ENCODE measurements at places on chromosomes 11 and 22.

GRCh38 chr22:27113211-27113635 lies 455.8 kb downstream of the MIAT start:
- peak overlapping the region; percentile 90 for H3K27ac ChIP-seq
- H3K27me3 ChIP-seq, result no peaks in the 10 kb centered on the region
- H3K36me3 ChIP-seq, result no peaks in the 10 kb centered on the region
- no peak overlapping the region for H3K4me3 ChIP-seq

- no peaks in the 10 kb centered on the region for H3K27me3 ChIP-seq
- H3K36me3 ChIP-seq, result no peaks in the 10 kb centered on the region
- H3K27ac ChIP-seq, result no peak overlapping the region
- peaks cover 12% of the 10 kb centered on the region for H3K4me1 ChIP-seq
These were observed 59.4 kb upstream of the A4GALT start for GRCh38 chr22:42780070-42780540.

DNA sequence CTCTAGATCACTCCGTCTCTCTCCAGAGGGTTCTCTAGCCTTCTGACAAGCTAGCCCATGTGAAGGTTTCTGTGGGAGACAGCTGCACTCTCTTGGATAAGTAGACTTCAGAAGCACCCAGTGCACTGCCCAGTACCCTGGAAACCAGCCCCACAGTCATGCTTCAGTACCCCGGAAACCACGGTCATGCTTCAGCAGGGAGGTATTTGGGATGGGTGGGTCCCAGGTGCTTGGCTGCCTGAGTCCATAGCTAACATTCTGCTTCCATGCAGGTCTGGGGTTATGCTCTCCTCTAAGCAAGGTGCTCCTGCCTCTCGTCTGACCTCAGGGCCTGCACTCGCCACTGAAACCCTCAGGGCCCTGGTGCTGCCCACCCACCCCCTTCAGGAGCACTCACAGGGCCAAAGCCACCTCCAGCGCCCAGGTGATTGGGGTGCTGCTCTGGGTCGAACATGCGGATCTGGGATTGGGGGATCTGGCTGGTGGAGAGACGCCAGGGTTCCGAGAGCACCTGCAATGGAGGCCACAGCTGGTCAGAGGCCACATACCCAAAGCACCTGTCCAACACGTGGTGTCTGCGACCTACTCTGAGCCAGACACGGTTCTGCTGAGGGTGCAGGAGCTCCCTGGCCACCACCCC lies 7.3 kb upstream of the SYCE3 start:
- H3K27me3 ChIP-seq, result no peaks in the 10 kb centered on the region
- H3K4me1 ChIP-seq, result no peaks in the 10 kb centered on the region
- no peak overlapping the region for H3K27ac ChIP-seq
- peaks cover 13% of the 10 kb centered on the region for H3K36me3 ChIP-seq
- no peak overlapping the region for H3K4me3 ChIP-seq

- DNase-seq, result no peak
- H3K27me3 ChIP-seq, result peaks cover 48% of the 10 kb centered on the region
- no peaks in the 10 kb centered on the region for H3K36me3 ChIP-seq
- H3K27ac ChIP-seq, result no peak overlapping the region
- H3K4me3 ChIP-seq, result no peak overlapping the region
- peaks cover 9% of the 10 kb centered on the region for H3K4me1 ChIP-seq
These were observed 2.6 kb downstream of the NELL1 start for GRCh38 chr11:20671856-20672546.

GRCh38 chr11:45959851-45960250 lies 37.4 kb downstream of the LARGE2 start:
- DNase-seq, result no peak
- no peaks in the 10 kb centered on the region for H3K27me3 ChIP-seq
- H3K4me1 ChIP-seq, result peaks cover 10% of the 10 kb centered on the region
- peaks cover 43% of the 10 kb centered on the region for H3K36me3 ChIP-seq

- peaks cover 51% of the 10 kb centered on the region for H3K27me3 ChIP-seq
- H3K27ac ChIP-seq, result no peak overlapping the region
- H3K4me3 ChIP-seq, result no peak overlapping the region
- peaks cover 2% of the 10 kb centered on the region for H3K36me3 ChIP-seq
These were observed 14.7 kb upstream of the PTS start for GRCh38 chr11:112211536-112211935.

GRCh38 chr22:42353883-42354727 lies 78.1 kb downstream of the NFAM1 start:
- H3K27me3 ChIP-seq, result peaks cover 6% of the 10 kb centered on the region
- H3K4me1 ChIP-seq, result peaks cover 8% of the 10 kb centered on the region
- H3K27ac ChIP-seq, result no peak overlapping the region
- no peak for DNase-seq
- H3K36me3 ChIP-seq, result no peaks in the 10 kb centered on the region
- no peak overlapping the region for H3K4me3 ChIP-seq

- peaks cover 3% of the 10 kb centered on the region for H3K27me3 ChIP-seq
- peaks cover 20% of the 10 kb centered on the region for H3K4me1 ChIP-seq
- DNase-seq, result no peak
- H3K4me3 ChIP-seq, result no peak overlapping the region
These were observed 142.8 kb upstream of the MTNR1B start for GRCh38 chr11:92826603-92827002.

GRCh38 chr11:76047231-76047630 lies 159.1 kb downstream of the WNT11 start:
- peaks cover 1% of the 10 kb centered on the region for H3K36me3 ChIP-seq
- H3K27me3 ChIP-seq, result no peaks in the 10 kb centered on the region
- H3K27ac ChIP-seq, result peak overlapping the region; percentile 84

- no peaks in the 10 kb centered on the region for H3K27me3 ChIP-seq
- DNase-seq, result no peak
These were observed 139.1 kb upstream of the DDI1 start for GRCh38 chr11:103897160-103897936.

GRCh38 chr22:20663941-20664593 lies 109.8 kb upstream of the SERPIND1 start:
- no peaks in the 10 kb centered on the region for H3K36me3 ChIP-seq
- H3K27ac ChIP-seq, result no peak overlapping the region
- peaks cover 52% of the 10 kb centered on the region for H3K27me3 ChIP-seq
- no peaks in the 10 kb centered on the region for H3K4me1 ChIP-seq

- peaks cover 27% of the 10 kb centered on the region for H3K36me3 ChIP-seq
- no peaks in the 10 kb centered on the region for H3K27me3 ChIP-seq
- H3K27ac ChIP-seq, result peak overlapping the region; percentile 81
- DNase-seq, result no peak
- H3K4me3 ChIP-seq, result no peak overlapping the region
These were observed 59.8 kb downstream of the APOL5 start for GRCh38 chr22:35777335-35777975.

- peak; percentile 21 for DNase-seq
- no peak overlapping the region for H3K27ac ChIP-seq
- H3K27me3 ChIP-seq, result peaks cover 10% of the 10 kb centered on the region
- H3K4me3 ChIP-seq, result no peak overlapping the region
- peaks cover 4% of the 10 kb centered on the region for H3K4me1 ChIP-seq
These were observed 550.7 kb downstream of the INSC start for GRCh38 chr11:15665368-15665871.

DNA sequence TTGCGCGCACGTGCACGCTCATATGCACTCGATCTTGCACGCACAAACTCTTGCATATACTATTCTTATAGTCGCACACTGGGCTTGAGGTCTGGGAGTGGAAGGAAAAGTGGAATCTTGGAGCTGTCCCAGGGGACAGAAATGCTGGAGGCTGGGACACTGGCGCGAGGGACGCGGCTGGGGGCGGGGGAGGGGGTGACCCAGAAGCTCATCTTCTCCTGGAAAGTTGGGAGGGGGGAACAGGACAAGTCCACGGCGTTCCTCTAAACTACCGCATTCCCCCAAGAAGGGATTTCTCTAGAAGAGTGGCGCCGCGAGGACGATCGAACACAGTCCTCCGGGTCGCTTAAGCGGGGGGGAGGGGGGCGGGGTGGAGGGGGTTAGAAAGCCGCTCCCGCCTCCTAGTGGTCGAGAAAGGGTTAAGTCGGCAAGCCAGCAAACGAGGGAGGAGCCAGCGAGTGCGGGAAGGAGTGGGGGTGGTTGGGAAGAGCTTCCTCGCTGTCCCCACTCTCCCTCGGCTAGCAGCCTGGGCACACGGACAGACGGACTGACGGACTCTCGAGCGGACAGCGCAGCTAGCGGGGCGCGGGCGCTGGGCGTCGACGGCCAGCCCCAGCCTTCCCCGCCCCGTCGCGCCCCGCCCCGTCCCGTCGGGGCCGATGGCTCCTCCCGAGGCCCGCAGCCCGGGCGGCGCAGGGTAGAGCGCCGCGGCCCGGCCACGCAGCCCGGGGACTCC lies at the start of gene RTN4RL2:
Gene RTN4RL2 (plus strand): TSS at position 507 of the 736 bp plus-strand sequence. CDS start 338 bp downstream, outside the sequence.
- H3K27ac ChIP-seq, result no peak within 1 kb of the TSS
- peaks cover 25% of the 10 kb centered on the region for H3K4me1 ChIP-seq
- peaks cover 57% of the 10 kb centered on the region for H3K27me3 ChIP-seq
- peak within 1 kb of the TSS; percentile 67 for H3K4me3 ChIP-seq
- DNase-seq, result no peak

GRCh38 chr11:61414547-61414946 lies 15.2 kb downstream of the CPSF7 start:
- DNase-seq, result no peak
- peak overlapping the region; percentile 7 for H3K27ac ChIP-seq
- H3K4me1 ChIP-seq, result no peaks in the 10 kb centered on the region
- H3K36me3 ChIP-seq, result peaks cover 52% of the 10 kb centered on the region
- H3K27me3 ChIP-seq, result no peaks in the 10 kb centered on the region

DNA sequence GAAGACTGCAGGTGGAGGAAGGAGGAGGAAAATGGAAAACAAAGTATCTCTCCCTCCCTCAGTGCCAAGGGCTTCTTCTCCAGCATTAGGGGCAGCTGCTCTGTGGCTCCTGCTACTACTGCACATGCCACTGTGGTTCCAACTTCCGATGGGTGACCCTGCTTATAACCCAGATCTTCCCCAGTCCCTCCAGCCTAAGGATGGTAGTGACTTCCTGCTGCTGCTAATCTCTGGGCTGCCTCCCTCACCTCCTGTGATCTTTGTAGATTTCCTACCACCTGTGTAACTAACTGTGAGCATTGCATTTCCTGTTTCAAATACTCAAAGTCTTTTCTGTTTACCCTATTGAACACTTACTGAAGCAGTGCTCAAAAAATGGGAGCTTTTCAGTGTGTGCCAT lies 28.7 kb upstream of the TRPC6 start:
- H3K27ac ChIP-seq, result no peak overlapping the region
- H3K4me1 ChIP-seq, result no peaks in the 10 kb centered on the region
- H3K4me3 ChIP-seq, result no peak overlapping the region
- H3K27me3 ChIP-seq, result peaks cover 56% of the 10 kb centered on the region

DNA sequence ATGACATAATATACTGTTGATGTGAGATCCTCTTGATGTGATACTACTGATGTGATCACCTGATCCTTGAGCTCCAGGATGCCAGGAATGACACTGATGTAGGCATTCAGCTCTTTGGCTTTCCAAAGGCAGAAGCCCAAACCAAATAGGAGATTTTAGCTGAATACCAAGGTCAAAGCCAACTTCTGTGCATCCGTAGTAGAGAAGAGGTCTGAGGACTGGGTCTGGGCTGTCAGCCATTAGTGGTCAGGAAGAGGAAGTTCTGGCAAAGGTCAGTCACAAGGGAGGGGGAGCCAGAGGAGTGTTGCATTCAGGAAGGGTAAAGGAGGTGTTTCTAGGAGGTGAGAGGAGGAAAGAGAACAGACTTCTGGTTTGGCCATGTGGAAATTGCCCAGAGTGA lies 53.4 kb upstream of the PARVG start:
- no peak for DNase-seq
- no peaks in the 10 kb centered on the region for H3K4me1 ChIP-seq
- H3K27ac ChIP-seq, result no peak overlapping the region
- no peaks in the 10 kb centered on the region for H3K36me3 ChIP-seq
- H3K4me3 ChIP-seq, result no peak overlapping the region

- H3K4me3 ChIP-seq, result no peak overlapping the region
- no peaks in the 10 kb centered on the region for H3K4me1 ChIP-seq
- peaks cover 37% of the 10 kb centered on the region for H3K36me3 ChIP-seq
- no peaks in the 10 kb centered on the region for H3K27me3 ChIP-seq
- H3K27ac ChIP-seq, result no peak overlapping the region
- no peak for DNase-seq
These were observed 213.7 kb downstream of the TBC1D22A start for GRCh38 chr22:46976143-46976542.

- H3K4me3 ChIP-seq, result no peak overlapping the region
- peaks cover 13% of the 10 kb centered on the region for H3K4me1 ChIP-seq
- H3K27me3 ChIP-seq, result no peaks in the 10 kb centered on the region
- DNase-seq, result no peak
These were observed 15.6 kb downstream of the CXCR5 start for GRCh38 chr11:118899296-118899688.

DNA sequence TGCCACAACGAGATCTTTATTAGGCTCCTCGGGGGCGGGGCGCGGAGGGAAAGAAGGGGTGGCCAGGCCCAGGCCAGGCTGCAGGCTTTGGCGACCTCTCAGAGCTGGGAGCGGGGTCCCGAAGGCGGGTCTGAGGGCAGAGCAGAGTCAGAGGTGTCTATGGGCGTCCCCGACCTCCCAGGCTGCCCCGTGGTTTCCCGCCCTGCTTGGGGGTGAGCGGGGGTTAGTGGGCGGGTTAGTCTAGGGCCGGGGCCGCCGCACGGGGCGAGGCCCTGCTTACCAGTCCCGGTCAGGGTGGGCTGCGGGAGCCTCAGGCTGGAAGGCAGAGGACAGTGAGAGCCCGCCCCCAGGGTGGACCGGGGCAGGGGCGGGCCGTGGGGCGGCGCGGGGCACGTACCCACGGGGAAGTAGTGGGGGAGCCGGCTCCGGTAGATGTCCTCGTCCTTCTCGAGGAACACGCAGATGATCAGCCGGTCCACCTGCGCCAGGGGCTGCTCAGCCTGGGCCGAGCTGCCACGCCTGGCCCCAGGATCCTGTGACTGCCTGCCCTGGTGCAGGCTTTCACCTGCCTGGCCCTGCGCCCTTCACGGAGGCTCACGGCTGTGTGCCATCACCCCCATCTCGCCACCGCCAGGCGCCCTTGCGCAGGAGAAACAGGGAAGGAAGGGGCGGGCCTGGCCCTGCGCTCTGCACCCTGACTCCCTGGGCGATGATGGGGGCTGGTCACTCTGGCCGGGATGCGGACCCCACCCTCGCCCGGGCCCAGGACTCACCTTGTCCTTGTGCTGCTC lies 12.5 kb downstream of the OTUB1 start:
- H3K27ac ChIP-seq, result no peak overlapping the region
- H3K4me3 ChIP-seq, result no peak overlapping the region
- H3K36me3 ChIP-seq, result peaks cover 4% of the 10 kb centered on the region

GRCh38 chr11:131739243-131739882 lies 368.9 kb downstream of the NTM start:
- no peaks in the 10 kb centered on the region for H3K36me3 ChIP-seq
- H3K4me1 ChIP-seq, result peaks cover 11% of the 10 kb centered on the region
- H3K27me3 ChIP-seq, result peaks cover 21% of the 10 kb centered on the region

- H3K27me3 ChIP-seq, result no peaks in the 10 kb centered on the region
- no peak overlapping the region for H3K27ac ChIP-seq
- no peak overlapping the region for H3K4me3 ChIP-seq
- DNase-seq, result no peak
- H3K4me1 ChIP-seq, result peaks cover 23% of the 10 kb centered on the region
- H3K36me3 ChIP-seq, result no peaks in the 10 kb centered on the region
These were observed 755.8 kb downstream of the NTM start for GRCh38 chr11:132125988-132126871.

- peaks cover 72% of the 10 kb centered on the region for H3K27me3 ChIP-seq
- no peak overlapping the region for H3K4me3 ChIP-seq
- H3K4me1 ChIP-seq, result no peaks in the 10 kb centered on the region
These were observed 7.5 kb downstream of the ELMOD1 start for GRCh38 chr11:107598225-107599139.

Data from osteocyte (in vitro differentiated cells).